ENCODE measurements at places on chromosomes 16 and 17.

DNA sequence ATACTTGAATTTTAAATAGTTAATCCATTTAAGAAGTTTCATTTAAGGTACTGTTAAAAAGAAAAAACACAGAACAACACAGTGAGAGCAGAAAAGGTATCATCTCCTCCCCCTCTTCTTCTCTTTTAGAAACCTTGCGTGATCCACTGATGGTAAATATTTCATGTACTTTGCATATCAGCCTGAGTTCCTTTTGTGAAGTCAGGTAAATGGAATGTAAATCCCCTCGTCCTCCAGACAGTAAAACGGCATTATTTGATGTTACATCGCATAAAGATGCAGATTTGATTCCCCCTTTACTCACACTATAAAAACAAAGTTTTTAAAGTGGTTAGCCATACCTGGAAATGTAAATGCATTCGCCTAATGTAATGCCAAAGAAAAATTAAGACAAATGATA is 234.4 kb downstream of the WWOX start:
- no peak for DNase-seq

- no peak for DNase-seq
These were observed 32.0 kb upstream of the ABCA5 start for GRCh38 chr17:69358688-69359596.

DNA sequence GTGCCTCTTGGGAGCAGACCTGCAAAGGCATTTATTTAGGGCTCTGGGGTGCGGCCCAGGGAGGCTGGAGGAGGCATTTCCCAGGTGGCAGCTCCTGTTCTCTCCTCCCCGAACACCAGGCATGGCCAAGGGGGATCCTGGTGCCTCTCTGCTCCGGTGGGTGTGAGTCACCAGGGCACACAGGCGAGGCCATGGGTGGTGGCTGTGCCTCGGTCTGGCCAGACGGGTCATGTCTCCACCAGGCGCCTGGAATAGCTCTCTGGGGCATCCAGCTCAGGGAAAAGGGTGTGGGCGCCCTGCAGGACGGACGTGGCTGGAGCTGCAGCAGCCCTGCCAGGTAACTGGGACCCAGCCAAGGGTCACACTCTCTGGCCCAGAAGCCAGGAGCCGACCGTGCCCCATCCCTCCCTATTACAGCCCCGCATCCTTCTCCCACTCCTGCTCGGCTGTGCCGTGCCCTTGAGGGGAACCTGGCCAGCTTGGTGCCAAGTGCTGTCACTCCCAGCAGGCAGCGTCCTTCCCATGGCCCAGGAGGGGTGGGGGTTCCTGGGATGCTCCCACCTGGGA is 25.8 kb downstream of the SOX8 start:
- no peak for DNase-seq

DNA sequence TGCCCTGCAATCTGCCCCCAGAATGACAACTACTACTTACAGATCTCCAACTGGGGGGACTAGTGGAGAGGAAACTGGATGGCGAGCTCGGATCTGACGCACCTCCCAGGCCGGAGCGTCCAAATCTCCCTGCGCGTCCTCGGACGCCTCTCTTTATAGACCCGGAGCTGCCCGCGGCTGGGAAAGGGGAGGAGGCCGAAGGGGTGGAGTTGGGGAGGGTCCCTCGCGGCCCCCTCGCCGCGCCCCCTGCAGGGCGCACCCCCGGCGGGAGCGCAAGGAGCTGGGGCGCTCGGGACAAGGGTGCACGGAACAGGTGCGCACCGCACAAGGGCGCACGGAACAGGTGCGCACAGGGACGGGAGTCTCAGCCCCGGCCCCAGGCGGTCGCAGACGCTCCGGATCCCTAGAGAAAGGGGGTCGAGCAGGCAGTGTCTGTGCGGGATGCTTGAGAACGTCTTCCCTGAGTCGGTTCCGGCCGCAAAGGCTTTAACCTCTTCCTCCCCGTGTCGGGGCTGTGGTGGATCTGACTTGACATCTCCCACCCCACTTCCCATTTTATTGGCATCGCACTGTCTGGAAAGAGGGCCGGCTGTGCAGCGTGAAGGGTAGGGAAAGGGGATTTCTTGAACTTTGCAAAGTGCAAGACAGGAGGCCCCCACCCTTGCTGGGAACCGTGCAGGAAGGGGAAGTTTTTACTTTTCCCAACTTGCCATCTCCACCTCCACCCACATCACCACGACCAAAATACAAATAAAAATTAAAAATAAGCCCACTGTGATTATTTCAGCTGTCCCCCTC is at the start of gene MYH11:
MYH11 (minus strand) TSS at position 128 of the 798 bp plus-strand sequence. CDS start 18,776 bp downstream, outside the sequence.
- DNase-seq, result no peak

DNA sequence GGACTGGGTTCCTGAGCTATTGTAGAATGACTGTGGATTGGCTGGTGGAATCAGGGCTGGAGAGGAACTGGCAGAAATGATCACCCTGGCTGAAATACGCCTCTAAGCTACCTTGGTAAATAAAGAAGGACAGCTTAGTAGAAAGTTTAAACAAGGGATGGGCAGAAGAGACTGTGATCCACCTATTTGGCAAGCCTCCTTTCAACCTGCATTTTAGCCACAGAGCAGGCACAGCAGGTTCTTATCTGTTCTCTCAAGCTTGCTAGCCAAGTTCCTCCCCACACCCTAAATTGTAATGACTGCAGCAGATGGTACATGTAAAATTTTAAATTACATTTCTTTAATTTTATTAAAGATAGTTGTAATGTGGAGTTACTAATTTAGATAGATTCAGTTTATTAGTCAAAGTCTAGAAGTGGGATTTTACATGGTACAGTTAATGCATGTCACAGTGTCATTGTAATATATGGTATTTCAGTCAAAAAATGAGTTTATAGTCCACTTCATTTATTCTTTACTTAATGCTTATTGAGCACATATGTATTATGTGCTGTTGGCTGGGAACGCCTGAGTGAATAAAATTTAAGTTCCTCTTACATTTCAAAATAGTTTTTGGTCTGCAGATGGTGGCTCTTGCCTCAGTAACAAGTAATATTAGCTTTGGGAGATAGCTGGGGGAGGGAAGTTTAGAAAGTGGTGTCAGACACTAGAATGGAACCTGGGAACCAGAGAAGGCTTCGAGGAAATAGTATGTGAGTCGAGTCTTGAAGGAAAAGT is 11.2 kb downstream of the EPN2 start:
- peak; percentile 24 for DNase-seq
